ENCODE measurements at places on chromosomes 6 and 20.

- no peak overlapping the region for H3K27ac ChIP-seq
- H3K27me3 ChIP-seq: no peaks in the 10 kb centered on the region
- H3K4me3 ChIP-seq: no peak overlapping the region
- H3K36me3 ChIP-seq: no peaks in the 10 kb centered on the region
- no peaks in the 10 kb centered on the region for H3K4me1 ChIP-seq
Observed at GRCh38 chr20:45052698-45053429, 48.1 kb downstream of the KCNS1 start.

DNA sequence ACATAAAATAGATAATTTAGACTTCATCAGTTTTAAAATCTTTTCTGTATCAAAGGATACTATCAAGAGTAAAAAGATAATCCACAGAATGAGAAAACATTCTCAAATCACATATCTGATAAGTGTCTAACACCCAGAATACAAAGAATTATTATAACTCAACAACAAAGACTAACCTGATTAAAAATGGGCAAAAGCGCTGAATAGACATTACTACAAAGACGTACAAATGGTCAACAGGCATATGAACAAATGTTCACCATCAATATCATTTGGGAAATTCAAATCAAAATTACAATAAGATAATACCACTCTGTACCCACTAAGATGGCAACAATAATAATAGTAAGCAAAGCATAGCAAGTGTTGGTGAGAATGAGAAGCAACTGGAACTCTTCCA lies 503.8 kb downstream of the CDH26 start:
- H3K4me3 ChIP-seq: no peak overlapping the region
- DNase-seq: no peak
- H3K4me1 ChIP-seq: no peaks in the 10 kb centered on the region
- H3K36me3 ChIP-seq: no peaks in the 10 kb centered on the region
- no peak overlapping the region for H3K27ac ChIP-seq

- H3K4me1 ChIP-seq: peaks cover 3% of the 10 kb centered on the region
- no peaks in the 10 kb centered on the region for H3K27me3 ChIP-seq
- peak; percentile 57 for DNase-seq
- H3K4me3 ChIP-seq: peak overlapping the region; percentile 80
Observed at GRCh38 chr6:79077715-79078074, 359 bp downstream of the PHIP start.

- no peaks in the 10 kb centered on the region for H3K4me1 ChIP-seq
- H3K27me3 ChIP-seq: peaks cover 10% of the 10 kb centered on the region
- H3K4me3 ChIP-seq: no peak overlapping the region
Observed at GRCh38 chr6:26588965-26589364, 7.8 kb upstream of the ABT1 start.

DNA sequence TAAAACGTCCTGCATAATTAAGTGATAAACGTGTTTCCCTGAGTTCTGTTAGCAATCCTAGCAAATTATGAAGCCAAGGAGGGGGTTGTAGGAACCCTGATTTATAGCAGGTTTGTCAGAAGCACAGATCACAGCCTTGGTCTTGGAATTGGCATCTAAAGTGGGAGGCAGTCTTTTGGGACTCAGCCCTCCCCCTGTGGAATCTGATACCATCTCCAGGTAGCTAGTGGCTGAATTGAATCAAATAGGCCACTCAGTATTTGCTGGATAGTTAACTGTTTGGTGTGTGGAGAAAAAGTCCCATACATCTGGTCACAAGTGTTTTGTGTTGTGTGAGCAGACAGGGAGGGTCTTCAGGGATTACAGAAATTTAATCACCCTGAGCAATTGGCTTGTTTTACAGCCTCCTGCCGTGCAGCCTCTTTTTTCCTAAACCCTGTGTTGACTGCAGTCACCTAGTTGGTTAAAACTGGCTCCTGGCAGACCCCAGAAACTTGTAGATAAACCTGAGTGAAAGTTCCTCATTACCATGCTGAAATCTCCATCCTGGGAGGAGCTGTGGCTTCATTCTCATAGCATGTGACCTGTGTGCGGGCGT lies 19.0 kb upstream of the KIFC1 start:
- H3K27me3 ChIP-seq: no peaks in the 10 kb centered on the region
- H3K27ac ChIP-seq: no peak overlapping the region
- H3K4me1 ChIP-seq: peaks cover 7% of the 10 kb centered on the region
- no peak for DNase-seq
- no peak overlapping the region for H3K4me3 ChIP-seq
- H3K36me3 ChIP-seq: no peaks in the 10 kb centered on the region

DNA sequence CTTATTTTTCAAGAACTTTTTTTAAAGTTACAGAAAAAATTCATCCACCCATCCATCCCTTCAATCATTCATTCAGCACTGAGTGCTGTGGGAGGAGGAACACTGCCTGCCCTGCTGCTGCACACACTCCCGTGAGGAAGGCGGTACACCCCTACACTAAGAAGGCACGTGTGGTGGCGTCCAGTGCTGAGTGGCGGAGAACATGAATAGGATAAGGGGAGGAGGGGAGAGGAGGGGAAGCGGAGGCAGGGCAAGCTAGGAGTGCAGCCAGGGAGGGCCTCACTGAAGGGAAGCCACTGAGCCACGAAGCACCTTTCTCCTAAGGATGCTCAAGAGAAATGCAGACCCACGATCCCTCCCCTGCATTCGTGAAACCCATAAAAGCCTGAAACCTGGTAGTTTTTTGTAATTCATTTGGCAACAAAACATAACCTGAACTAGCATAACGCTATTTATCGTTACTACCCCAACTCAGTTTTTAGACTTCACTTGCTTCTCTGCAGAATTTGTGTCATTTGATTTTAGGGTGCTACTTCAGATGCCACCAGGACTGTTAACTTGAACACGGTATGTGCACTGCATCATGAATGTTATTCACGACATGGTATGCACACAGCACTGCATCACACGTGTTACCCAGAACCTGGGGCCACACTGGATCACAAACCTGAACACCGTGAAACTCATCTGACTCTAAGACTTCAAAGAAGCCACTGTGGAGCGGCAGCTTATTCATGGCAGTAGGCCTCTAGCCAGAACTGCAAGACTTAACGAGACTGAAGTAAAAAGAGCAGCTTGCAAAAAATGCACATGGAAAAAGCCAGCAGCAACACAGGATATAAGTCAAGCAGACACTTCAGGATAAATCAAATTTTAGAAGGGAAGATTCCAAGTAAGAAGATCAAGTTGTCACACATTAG lies 3.5 kb downstream of the RNASET2 start:
- no peak for DNase-seq
- H3K27ac ChIP-seq: no peak overlapping the region
- H3K4me1 ChIP-seq: no peaks in the 10 kb centered on the region
- no peak overlapping the region for H3K4me3 ChIP-seq
- H3K36me3 ChIP-seq: peaks cover 2% of the 10 kb centered on the region

- no peak overlapping the region for H3K4me3 ChIP-seq
- H3K27ac ChIP-seq: no peak overlapping the region
- no peaks in the 10 kb centered on the region for H3K27me3 ChIP-seq
- DNase-seq: no peak
Observed at GRCh38 chr6:17161076-17161475, 59.2 kb downstream of the STMND1 start.

DNA sequence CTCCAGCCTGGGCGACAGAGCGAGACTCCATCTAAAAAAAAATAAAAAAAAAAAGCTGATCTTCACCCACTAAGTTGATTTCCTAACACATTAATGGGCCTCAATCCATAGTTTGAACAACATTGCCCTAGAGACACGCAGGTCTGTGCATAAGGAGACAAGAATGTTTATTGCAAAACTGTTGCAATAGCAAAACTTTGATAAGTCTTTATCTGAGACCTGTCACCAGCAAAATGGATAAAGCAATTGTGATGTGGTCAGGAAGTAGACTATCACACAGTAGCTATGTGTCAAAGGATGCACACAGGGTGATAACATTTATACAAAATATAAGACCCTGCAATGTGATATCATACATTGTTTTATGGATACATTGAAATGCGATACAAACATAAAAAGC lies 4.2 kb upstream of the ITPR3 start:
- H3K27ac ChIP-seq: no peak overlapping the region
- H3K4me1 ChIP-seq: no peaks in the 10 kb centered on the region
- H3K27me3 ChIP-seq: no peaks in the 10 kb centered on the region
- H3K36me3 ChIP-seq: no peaks in the 10 kb centered on the region
- H3K4me3 ChIP-seq: no peak overlapping the region

DNA sequence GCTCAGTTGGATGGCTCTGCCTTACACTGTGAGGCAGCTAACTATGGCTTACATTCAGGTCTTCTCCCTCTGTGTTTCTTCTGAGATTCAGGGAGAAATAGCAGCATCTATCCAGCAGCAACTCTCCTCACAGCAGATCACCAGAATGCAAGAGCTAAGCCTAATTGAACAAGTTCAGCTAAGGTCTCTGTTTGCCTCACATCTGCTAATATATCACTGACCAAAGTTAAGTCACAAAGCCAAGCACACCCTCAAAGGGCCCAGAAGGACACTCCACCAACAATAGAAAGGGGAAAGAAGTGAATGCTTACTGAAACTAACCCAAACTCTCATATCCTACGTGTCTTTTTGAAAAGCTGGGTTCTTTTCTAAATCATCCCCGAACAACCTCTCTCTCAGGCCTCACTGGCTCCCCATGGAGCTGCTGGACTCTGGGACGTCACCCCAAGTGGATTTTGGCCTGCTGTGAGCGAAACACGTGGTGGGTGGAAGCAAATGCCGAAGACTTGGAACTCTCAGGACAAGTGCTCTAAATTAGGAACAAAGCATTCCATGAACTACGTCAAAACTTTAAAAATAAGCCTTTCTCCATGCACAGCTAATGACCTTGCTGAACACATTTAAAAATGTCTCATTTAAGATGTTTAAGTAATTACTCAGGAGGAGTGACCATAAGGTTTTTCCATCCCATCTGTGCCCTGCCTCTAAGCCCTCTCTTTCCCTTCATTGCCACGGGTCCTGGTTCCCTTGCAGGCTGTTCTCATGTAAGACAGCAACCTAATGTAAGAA lies 167.5 kb upstream of the PLCB4 start:
- no peak for DNase-seq
- H3K27me3 ChIP-seq: no peaks in the 10 kb centered on the region
- no peaks in the 10 kb centered on the region for H3K4me1 ChIP-seq
- no peak overlapping the region for H3K4me3 ChIP-seq
- H3K36me3 ChIP-seq: no peaks in the 10 kb centered on the region

GRCh38 chr6:77124604-77125003 lies 338.7 kb downstream of the HTR1B start:
- no peaks in the 10 kb centered on the region for H3K27me3 ChIP-seq
- H3K4me3 ChIP-seq: no peak overlapping the region
- no peaks in the 10 kb centered on the region for H3K36me3 ChIP-seq
- no peak overlapping the region for H3K27ac ChIP-seq
- no peaks in the 10 kb centered on the region for H3K4me1 ChIP-seq

All from pancreas (tissue), 10 donors.